ENCODE measurements at places on chromosomes 2 and 18.

DNA sequence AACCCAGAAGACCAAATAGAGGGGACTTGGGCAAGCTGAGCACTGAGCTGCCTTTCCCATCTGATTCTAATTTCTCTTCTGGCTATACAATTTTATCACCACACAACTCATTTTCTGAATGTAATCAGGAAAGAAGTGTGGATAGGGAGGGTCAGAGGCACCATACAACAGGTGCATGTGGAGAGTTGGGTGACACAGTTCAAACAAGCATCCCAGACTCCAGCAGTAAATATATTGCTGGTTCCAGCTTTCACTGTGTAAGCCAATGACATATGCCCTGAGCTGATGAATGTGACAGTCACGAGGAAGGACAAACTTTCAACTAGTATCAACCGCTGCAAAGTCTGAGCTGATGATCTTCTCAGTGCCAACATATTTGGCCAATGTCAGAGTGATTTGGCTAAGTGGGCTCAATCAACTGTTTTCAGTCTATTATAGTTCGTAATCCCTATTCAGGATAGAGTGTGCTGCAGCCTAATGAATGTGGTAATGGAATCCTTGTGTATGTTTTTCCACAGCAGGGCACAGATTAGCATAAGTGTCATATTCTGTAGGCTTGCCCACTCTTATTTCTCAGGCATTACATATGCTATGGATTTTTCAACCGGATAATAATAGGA is 109.9 kb upstream of the MEIS1 start:
- DNase-seq: no peak

- DNase-seq: no peak
These were observed 14.5 kb downstream of the KCNS3 start for GRCh38 chr2:17892770-17893534.

DNA sequence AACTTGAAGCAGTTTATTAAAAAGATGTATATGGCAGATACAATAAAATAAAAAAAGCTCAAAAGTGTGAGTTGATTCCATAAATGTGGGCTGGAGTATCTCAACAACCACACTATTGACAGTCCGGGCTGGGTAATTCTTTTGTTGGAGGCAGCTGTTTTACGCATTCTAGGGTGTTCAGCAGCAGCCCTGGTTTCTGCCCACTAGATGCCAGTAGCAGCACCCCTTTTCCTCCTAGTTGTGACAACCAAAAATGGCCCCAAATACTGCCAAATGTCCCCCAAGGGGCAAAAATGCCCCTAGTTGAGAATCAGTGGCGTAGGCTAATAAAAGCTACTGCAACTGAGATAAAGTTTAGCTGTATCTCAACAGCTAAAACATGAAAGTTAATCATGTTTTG is 44.8 kb downstream of the CHMP3 start:
- DNase-seq: no peak

GRCh38 chr2:102417946-102418345 is 5.0 kb upstream of the IL18RAP start:
- no peak for DNase-seq

DNA sequence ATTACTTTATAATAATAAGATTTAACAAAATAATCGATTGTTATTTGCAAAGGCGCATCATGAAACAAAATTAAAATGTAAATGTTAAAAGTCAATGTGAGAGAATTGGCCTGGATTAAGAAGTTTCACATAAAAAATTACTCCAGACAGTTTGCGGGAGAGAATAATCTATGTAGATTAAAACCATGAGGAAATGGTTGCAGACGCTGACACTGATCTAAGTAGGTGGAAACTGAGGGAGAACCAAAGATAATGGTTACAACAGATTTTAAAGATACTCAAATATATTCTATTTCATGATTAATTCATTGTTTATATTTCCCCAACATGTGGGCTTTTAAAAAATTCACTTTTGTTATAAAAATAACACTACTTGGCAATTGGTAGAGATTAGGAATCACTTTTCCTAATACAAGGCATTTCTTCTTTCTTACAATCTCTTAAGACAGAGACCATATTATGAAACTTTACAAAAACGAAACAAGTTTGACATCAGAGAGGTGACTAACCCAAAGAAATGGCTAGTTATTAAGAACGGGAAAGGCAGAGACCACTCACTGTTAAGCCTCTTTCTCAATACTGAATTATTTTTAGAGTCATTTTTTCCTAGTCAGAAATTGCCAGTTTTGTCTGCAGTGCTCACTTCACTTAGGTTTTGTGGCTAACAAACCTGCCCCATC is 1.6 kb downstream of the KANSL1L start:
- DNase-seq: no peak

- DNase-seq: no peak
These were observed 219.5 kb upstream of the SOX11 start for GRCh38 chr2:5472673-5473072.

DNA sequence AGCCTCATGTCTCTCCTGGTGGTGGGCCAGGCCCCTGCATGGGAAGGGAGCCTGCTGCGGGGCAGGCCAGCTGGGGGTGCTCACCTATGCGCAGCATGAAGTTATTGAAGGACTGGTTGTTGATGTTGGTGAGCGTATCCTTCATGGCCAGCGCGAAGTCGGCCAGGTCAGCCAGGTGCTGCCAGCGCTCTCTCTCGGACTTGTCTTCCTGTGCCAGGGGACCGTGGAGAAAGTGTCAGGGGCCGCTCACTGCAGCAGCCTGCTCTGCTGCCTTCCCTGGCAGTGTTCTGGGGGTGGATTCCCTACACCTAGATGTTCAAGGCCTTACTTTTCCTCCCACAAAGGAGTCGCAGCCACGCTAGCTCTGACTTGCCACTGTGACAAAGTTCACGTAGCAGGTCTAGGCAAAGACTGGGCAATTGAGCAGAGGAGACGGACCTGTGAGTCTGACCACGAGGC is 28.2 kb downstream of the CENPO start:
- DNase-seq: no peak

DNA sequence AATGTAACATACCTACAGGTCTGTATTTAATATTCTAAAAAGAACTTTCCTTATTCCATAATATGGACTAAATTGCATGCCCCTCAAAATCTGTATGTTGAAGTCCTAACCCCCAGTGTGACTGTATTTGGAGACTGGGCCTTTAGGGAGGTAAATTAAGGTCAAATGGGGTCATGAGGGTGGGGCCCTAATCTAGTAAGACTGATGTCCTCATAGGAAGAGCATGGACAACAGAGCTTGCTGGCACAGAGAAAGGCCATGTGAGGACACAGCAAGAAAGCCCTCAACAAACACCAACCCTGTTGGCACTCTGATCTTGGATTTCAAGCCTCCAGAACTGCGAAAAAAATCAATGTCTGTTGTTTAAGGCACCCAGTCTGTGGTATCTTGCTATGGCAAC is 18.6 kb downstream of the SF3B1 start:
- no peak for DNase-seq

DNA sequence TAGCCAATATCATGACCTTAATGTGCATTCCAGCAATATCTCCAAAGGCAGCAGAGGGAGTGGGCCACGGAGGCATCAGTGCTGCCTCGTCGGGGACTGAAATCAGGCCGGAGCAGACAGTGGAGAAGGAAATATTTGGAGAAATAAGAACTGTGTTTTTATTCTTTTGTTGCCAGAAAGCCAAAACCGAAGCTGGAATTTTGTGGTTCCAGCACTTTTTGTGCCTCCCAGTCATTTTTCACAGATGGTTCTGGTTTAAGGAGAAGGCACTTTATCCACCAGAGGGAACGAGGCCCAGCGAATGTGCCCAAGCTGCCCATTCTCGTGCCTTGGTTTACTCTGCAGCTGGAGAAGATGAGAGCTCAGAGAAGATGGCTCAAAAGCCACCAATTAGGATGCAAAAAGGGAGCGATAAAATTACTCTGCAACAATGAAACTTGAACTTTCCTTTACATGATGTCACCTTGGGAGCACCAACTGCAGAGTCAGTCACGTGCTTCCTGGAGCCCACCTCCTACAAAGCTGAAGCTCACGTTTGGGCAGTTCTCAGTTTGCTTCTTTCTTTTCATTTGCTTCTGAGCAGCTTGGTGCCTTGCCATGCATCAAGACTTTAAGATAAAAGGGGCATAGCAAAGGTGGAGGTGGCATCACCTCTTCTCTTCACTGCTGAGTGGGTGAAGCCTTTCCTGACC is 288.7 kb downstream of the LPIN1 start:
- no peak for DNase-seq

GRCh38 chr2:28544405-28544921 is 48.6 kb downstream of the PLB1 start:
- no peak for DNase-seq

DNA sequence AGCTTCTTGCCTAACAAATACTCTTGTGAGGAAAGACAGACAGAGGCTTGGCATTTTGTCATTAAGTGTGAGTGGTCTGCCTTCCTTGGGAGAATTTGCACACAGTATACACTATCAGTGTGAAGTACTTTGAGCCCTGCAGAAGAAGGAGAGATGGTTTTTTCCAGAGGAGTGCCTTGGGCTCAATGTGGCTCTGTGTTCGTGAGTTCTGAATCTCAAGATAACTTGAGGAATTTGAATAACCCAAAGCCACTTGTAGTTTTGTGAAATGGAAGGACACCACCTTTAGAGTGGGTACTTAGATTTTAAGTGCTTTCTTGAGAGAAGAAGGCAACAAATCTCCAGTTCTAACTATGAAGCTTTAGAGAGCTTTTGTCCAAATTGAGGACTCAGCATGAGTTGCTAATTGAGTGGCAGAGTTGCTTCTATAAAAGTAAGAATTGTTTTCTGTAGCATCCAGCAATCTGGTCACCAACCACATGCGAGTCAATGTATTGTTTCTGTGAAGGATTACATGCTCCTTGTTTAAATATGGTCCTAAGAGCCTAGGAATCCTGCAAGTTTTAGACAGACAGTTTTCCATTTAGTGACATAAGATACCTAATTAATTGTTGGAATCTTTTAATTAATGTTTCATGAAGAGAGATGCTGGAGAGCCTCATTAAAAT is 68.3 kb downstream of the BABAM2 start:
- no peak for DNase-seq

- no peak for DNase-seq
These were observed 316.2 kb downstream of the CDH2 start for GRCh38 chr18:27860701-27861107.

- DNase-seq: no peak
These were observed 6.1 kb downstream of the FIGLA start for GRCh38 chr2:70784320-70784719.
